PC-3 (cell line): ENCODE measurements at places on chromosomes 12 and 14.
A peak's percentile ranks its signal among the peaks of the same experiment; 100 is the strongest.

DNA sequence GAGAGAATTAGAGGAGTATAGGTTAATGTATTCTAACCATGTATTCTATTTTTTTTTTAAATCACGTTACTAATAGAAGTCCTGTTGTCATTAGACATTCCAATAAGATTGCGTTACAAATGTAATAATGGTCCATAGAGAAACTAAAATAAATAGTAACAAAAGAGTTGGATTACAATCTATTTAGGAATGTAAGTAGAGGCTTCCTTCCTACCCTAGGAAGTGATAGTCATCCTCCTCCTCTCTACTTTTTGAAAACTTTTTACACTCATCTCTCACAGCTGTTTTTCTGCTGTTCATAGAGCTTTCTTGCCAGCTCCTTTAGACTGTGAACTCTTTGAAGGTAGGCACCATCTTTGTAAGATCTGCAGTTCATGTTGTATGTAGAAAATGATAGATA, 23.6 kb downstream of the TRHDE start:
- peak; percentile 84 for DNase-seq

DNA sequence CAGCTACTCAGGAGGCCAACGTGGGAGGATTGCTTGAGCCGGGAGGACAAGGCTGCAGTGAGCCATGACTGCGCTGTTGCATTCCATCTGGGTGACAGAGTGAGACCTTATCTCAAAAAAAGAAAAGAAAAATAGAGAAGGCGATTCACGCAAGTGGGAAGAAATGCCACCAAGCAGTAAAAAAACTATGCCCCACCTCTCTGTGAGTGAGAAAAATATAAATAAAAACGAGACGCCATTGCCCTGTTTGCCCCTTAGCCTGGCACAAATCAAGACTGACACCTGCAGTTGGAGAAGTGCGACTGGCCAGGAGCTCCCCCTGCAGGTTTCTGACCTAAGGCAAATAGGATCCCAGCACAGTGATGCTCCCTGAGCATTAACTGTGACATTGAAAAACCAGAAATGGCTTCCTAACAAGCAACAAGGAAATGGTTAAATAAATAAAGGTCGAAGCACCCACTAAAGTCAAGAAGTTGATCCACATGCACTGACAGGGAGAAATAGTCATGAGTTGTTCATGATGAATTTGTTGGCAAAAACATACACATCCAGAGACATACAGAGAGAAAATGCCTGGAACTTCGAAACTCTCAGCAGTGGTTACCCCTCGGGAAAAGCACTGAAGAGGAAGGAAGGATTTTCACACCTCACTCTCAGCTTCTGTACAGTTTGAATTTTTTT, 21.1 kb downstream of the GSC start:
- peak; percentile 42 for DNase-seq

DNA sequence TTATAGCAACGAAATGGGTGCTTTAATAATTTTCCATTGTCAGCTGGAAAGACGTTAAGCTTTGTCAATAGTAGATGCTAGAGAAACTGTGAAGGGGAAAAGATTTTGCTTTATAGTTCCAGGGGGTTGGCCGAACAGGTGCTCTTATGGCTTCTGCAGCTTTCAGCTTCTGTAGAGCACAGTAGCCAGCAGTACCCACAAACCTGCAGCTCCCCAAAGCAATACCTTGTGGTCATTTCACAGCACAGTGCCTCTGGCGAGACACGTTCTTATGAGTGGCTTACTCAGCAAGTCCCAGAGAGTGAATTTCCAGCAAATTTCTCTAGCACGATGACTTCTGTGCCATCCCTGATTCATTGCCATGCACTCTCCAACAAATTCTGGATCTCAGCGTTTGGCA, 416.3 kb upstream of the ATP2B1 start:
- DNase-seq, result no peak

DNA sequence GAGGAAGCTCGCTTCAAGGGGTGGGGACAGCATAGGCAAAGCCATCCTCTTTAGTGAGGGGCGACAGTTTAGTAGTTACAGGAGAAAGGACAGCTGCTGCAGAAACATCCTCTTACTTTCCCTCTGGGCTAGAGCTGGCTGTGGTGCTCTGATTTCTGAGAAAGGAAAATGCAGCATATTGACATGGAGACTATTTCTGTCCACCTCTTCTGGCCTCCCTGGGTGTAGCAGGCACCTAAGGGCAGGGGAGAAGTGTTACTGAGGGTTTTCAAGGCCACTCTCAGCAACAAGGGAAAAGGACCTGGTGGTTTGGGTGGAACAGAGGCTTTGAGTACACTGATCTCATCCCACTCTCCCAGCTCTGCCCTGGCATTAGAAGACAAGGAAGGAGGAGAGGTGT, 40.0 kb upstream of the CTDSP2 start:
- no peak for DNase-seq

DNA sequence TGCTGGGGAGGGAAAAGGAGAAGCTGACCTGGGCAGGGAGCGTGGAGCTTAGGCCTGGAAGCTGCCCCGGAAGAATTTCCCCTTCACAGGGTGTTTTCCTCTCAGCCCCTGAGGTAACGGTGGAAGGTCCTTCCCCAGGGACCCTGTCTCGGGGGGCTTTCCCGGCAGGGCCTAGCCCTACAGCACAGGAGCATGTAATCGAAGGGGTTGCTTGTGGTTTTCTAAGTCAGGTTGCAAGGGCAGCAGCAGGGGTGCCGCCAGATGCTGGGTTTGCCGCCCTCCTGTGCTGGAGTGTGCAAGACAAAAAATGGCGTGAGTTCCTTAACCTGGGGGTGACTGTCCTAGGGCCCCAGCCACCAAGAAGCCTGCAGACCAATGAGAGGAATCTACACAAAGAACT, 1.6 kb upstream of the KRT74 start:
- DNase-seq, result no peak

DNA sequence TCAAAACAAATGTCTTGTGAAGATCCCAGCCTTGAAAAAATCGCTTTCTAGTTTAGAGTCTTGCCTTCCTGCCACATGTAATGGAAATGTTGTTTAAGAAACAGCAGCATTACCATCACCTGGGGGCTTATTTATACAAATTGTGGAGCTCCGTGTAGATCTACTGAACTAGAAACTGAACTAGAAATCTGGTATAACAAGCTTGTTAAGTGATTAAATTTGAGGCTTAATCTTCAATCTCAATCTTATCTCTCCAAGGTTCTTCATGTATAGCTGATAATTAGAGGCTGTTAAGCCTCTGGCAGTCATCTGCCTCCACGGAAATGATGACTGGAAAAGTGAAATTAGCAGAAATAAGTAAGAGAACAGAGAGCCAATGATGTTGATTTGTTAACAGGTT, 92.0 kb upstream of the FGD4 start:
- no peak for DNase-seq

GRCh38 chr12:41051954-41052353, 136.2 kb upstream of the PDZRN4 start:
- DNase-seq, result no peak

DNA sequence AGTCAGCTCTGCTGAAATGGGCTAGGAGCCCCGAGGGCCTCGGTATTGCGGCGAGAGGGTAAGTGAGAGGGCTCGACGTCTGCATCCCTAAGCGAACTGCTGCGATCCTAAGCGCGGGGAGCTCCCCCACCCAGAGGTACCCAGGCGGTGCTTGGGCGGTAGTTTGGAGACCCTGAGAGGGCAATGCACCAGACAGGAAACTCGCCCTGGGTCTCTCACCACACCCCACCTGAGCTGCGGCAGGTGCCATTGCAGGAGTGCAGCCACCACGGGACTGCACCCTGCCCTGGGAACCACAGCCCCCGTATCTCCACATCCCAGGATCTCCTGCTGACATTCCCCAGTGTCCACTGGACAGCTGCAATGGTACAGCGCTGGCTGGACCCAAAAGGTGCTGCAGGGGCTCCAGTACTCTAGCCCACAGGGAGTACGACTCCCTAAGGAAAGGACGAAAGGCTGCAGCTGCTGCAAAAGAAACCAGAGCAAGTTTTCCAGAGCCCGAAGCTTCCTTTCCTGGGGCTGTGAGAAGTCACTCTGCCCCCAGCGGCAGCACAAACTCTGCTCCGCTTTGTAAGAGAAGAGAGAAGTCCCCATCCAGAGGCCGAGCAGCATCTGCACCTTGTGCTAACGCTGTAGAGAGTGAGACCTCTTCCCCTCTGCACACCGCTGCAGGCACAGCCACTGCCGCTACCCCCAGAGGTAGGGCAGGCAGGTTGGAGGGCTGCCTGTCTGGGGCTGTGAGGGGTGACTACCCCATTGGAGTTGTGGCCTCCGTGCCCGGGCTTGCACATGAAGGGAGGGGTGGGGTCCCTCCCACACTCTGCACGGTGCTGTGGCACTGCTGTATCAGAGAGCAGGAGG, 31.1 kb upstream of the MON2 start:
- DNase-seq, result peak; percentile 77

DNA sequence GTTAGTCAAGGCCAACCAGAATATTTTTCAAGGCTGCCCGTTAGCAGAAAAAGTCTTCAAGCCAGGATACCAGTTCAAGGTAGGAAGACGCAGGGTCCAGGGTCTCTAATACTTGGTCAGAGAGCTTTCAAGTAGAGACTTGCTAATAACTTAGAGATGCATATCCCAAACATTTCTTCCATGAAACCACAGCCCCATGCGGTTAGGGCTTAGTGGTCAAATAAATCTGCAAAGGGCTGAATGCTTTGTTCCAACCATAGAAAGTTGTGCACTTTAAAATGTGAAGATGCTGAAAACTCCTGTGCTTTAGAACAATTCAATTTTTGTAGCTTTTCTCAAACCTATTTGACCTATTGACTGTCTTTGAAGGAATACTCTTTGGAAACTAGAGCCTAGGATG, 208.9 kb downstream of the PIK3C2G start:
- DNase-seq, result no peak

DNA sequence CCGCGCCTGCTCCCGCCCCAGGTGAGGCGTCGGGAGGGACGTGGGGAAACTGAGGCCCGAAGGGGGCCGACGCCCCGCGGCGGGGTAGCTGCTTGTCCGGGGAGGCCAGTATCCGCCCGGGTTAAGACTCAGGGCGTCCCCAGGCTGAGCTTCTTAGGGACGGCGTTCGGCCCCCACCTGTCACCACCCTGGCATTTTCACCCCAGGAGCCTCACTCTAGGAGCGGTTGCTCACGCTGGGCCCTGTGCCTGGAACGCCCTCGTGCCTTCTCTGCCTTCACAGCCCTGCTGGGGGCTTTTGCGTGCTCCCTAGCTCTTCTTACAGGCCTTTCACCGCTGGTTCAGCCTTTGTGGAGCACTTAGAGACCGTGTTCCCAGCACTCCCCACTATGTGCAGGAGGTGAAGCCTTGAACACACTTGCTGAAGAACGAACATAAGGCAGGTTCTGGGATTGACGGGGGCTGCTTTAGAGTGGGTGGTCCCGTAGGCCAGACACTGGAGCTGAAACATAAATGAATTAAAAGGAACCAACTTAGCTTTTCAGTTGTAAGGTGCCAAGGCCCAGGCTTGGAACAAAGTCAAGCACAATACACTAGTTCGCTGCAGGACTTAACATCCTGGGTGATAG, 601 bp downstream of the ZNF839 start:
- peak; percentile 32 for DNase-seq

- peak; percentile 99 for DNase-seq
Observed at GRCh38 chr12:65656891-65657351, 167.4 kb upstream of the HMGA2 start.

- DNase-seq, result no peak
Observed at GRCh38 chr14:20687362-20688166, 1.0 kb upstream of the ANG start.

GRCh38 chr12:104054681-104055346, 4.8 kb upstream of the GLT8D2 start:
- no peak for DNase-seq

DNA sequence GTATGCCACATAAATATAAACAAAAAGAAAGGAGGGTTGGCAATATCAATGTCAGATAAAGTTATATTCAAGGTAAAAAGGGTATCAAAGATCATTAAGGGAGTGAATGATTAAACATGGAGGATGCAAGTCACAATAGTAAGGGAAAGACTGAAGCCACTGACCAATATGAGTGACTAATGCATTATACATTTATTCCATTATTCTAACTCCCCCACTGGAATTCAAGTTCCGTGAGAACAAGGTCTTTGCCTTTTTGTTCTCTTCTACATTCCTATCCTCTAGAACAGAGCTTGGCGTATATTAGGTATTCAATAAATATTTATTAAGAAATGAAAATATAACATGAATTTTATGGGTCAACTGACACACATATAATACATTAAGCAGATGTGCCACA, 30.7 kb downstream of the MAP4K5 start:
- DNase-seq, result peak; percentile 89

- DNase-seq, result peak; percentile 82
Observed at GRCh38 chr14:54572316-54572715, 5.4 kb downstream of the SAMD4A start.

- no peak for DNase-seq
Observed at GRCh38 chr12:84397846-84398245, 514.8 kb downstream of the SLC6A15 start.

DNA sequence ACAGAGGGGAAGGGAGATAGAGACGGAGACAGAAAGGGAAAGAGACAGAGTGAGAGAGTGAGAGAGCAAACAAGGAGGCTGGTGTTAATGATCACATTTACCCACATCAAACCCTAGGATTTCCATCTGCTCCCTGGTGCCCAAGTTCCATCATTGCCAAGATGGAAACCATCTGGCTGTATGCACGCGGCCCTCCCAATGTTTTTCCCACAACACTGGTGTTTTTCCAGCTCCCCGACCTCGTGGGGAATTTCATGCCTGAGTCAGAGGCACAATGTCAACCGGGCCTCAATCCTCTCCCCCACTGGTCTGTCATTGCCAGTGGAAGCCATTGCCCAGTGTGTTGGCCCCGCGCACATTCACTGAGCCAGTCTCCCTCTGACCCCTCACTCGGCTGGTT, 19.9 kb upstream of the BDKRB2 start:
- DNase-seq, result no peak

- no peak for DNase-seq
Observed at GRCh38 chr12:44227616-44228015, 391.7 kb downstream of the TMEM117 start.

GRCh38 chr12:63897931-63898330, 53.4 kb downstream of the SRGAP1 start:
- no peak for DNase-seq

DNA sequence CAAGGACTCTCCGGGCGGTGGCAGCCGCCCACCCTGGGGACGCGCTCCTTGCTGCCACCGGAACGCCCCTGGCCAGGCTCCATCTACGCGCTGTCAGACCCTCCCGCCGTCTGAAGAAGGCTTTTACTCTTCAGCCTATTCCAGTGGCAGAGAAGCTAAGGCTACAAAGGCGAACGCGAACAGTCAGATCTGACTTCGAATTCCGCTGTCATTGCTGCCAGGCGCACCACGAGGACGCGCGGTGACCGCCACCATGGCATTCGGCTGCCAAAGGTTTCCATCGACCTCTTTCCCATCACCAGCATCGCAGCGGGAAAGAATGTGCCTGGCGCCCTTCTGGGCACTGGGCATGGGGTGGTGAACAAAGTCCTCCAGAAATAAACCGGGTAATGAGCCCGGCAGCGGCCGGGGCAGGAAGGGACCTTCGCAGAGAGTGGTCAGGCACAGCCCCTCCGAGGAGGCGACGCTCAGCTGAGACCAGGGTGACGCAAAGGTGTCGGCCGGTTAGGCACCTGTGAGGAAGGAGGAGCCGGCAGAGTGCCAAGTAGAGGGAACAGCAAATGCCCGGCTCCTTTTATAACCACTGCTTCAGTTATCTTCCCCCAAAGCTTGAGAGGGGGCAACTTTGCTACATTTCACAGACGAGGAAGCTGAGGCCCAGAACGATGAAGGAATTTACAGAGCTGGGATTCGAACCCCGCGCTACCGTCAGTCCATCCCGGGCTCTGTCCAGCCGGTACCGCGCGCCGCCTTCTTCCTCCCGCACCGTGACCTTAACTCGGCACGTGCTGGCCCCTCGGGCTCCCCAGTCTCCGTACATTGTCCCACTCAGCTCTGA, 1.9 kb upstream of the RFX4 start:
- DNase-seq, result no peak
